ENCODE measurements at places on chromosomes 11 and 22.

DNA sequence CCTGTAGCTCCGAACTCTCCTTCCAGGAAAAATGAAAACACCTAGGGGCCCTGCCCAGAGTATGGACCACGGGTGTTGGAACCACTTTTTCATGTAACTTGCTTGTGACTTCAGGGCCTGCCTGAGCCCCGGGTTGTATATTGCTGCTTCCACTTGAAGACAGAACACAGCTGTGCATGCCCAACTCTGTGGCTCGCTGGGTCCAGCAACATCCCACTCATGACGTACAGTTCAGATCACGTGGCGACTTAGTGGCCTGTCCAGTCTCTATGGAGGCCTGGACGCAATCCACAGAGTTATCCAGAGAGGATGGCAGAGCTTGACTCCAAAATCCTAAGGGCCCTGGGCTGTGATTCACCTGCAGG lies 6.8 kb downstream of the C11orf21 start:
- no peak for DNase-seq

DNA sequence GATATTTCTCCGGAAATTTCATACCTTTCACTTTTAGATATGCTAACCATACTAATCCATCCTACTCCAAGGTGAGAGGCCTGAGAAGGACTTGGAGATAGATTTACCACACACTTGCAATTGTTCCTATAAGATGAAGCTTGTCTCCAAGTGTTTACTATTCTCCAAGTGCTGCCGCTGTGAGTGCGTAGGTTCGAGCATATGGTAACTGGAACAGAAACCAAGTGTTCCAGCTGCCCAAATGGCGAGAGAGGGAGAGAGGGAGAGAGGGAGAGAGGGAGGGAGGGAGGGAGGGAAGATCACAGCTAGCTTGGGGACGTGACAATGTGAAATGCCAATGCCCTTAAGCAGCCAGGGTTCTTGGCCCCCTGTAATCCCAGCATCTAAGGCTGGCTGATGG lies 21.5 kb downstream of the ASCC2 start:
- DNase-seq: no peak

DNA sequence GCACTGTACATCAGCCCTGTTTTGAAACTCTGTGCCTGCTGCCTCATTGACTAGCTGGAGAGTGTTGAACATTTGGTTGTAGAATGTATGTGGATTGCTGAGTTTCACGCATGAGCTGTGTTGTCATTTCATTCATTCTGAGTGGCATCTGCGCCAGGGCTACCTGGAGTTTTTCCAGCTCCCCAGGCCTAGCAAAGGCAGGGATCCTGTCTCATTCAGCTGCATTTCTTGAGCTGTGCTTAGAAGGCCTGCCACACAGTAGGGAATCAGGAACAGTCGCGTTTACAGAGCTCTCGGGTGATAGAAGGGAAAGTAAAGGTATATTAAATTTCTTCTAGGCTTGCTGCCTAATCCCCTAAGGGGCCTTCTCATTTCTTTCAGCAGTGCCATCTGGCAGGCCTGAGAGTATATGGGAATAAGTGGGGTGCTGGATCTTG lies 44.3 kb downstream of the PTPRJ start:
- DNase-seq: no peak

GRCh38 chr11:67584881-67585873 lies 1.6 kb downstream of the GSTP1 start:
- no peak for DNase-seq

DNA sequence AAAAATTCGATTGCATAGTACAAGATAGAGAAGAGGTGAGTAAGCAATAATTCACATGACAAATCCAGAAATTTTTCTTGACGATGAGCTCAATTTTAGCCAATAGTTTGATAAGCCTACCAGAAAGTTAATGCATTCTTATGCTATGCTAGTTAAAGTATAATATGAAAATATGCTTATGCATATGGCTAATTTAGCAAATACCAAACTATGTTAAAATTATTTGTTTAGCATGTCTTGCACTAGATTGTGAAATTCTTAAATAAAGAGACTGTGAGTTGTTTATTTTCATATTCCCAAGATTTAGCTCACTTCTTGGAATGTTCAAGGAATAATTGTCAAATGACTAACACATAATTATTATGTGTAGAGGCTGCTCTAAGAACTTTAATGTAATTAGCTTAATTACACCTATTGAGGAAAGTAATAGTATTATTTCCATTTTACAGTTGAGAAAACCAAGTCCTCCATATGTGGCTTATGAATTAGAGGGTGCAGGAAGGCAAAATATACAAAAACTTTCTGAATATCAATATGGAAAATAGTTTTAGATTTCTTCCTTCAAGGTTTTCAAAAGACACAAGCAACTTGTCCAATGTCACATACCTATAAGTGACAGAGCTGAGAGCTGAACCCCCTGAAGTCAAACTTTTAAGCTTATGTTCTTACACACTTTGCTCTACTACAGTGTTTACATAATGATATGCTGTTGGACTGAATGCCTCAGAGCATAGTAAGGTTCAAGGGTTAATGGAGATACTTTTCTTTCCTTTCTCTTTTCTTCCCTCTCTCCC lies 45.9 kb upstream of the ARHGAP20 start:
- DNase-seq: no peak

- no peak for DNase-seq
These were observed 581.1 kb upstream of the ARHGAP42 start for GRCh38 chr11:100105982-100106358.

DNA sequence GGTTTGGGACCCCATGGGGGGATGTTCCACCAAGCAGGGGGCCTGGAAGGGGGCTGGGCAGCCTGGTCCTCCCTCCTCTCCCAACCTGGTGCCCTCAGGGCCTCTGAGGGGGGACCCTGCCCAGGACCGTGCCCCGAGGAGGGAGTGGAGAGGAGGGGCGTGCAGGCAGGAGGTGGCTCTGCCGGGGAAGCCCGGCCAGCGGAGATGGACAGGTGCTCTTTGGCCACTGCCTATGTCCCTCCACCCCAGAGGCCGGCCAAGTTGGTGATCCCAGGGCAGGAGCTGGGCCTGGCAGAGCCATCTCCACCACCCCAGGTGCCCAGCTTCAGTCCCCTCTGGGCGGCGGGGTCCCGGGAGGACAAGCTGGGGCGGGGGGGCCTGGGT lies 2.4 kb downstream of the MUC2 start:
- peak; percentile 1 for DNase-seq

DNA sequence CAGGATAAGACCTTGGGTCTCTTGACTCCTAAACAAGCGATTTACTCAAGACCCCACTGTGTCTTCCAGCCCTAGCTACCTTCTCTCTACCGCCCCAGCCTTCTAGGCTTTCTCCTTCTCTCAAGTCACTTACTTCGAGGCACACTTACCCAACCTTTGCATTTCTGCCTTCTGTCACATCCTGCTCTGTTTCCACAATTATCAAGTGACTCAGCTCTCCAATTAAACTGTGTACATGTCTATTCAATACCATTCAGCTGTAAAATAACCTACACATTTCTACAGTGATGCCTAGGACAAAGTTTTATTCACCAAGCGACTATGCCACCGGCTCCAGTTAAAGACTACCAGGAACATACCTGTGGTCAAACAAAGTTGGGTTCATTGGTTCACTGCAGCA lies 69.0 kb downstream of the LARGE1 start:
- DNase-seq: no peak

DNA sequence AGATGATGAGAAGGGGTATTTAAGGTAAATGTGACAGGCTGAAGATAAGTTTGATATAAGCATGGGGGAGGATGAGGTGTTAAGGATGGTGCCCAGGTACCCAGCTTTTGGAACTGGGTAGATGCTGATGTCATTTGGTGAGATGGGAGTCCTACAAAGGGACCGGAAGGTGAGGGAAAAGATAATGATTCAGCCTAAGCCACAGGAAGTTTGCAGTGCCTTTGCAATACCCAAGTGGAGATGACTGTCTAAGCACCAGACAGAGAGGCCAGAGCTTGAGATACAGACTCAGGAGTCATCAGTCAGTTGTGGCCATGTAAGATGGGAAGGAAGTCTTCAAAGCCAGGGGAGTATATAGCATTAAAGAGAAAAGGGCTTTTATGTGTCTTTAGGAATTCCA lies 30.0 kb upstream of the SMCO4 start:
- DNase-seq: no peak

DNA sequence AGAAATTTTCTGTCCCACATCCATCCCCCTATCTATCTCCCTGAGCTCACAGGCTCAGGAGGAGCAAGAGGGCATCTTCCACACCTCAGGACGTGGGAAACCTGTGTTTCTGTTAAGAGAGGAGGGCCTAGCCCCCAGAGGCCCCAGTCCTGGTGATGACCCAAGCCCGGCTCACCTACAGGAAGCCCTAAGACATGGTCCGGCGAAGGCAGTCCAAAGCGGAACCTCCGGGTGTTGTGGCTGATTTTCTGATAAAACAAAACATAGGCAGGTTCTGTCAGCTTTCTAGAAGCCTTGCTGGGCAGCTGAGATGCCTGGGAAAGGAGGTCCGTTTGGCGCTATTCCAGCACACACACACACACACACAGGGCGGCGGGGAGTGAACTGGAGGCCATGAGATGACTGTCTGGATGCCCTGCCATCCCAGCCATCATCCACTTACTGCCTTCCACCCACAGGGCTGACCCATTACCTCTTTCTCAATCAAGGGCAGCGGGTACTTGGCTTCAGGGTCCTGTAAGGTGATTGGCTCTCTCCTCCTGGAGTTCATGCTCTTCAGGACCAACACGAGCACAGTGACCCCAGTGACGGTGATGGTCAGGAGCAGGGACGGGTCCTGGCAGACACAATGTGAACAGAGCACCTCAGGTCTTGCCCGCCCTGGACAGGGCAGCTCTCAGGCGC lies 882 bp downstream of the CYB5R2 start:
- DNase-seq: no peak

DNA sequence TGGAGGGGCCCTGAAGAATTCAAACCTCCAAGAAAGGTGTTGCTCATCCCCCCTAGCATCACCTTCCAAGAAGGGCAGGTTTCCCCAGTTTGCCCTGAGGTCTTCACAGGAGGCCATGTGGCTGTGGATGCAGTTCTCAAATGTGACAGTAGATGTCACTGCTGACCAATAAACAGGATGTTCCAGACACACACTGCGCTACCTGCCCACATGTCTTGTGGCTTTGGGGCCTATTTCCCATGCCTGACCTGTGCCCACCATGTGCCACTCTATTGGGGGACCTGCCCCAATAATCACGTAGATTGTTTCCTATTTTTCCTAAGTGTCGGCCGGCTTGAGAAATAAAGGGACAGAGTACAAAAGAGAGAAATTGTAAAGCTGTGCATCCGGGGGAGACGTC lies 4.5 kb downstream of the GSTT2 start:
- DNase-seq: peak; percentile 21

DNA sequence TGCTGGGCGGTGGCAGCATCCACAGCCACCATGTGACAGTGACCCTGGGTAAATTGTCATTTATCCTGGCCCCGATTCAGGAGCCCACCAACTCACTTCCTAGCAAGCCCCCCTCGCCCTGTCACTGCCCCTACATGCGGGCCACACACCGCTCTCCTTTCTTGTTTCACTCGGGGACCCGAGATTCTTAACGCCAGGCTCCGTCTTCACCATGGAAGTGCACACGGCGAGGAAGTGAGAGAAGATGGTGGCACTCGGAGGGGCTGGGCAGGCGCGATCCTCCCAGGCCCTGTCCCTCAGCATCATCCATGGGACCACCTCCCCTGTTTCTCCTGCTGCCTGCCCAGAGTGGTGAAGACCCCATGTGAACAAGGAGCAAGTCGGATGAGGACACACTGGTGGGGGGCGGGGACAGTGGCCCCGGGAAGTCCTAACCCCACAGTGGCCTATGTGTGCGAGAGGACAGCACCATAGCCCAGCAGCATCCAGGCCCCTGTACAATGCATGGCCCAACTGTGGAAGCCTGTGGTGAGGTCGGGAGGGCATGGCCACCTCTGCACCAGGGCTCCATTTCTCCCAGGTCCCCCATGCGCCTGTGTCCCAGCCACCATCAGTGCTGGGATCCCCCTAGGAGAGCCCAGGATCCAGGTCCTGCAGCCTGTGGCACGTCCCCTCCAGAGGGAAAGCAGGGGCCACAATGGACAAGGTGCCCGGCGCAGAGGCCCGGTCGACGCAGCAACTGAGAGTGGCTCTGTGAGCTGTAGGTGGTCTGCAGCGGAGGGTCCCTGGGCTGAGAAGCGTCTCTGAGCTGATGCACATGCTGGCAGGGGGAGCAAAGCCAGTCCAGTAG lies 262.8 kb downstream of the BRD1 start:
- DNase-seq: no peak

GRCh38 chr22:47063071-47063509 lies 300.6 kb downstream of the TBC1D22A start:
- no peak for DNase-seq

DNA sequence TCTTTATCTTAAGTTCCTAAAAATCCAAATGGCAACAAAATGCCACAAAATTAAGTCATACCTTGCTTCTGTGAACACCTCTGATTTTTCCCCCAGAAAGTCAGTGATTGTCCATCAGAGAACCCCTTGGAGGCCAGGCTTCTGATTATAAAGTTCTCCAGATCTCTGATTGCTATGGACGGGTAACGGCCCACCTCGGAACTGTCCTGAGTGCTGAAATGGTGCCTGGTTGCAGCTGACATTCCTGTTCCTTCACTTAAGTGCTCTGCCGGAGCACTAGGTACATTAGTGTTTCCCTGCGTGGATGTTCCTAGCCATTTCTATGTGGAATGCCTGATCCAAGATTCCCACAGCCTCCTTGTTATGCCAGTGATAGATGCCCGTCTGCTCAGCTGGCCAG lies 85.0 kb downstream of the CHST1 start:
- DNase-seq: no peak

DNA sequence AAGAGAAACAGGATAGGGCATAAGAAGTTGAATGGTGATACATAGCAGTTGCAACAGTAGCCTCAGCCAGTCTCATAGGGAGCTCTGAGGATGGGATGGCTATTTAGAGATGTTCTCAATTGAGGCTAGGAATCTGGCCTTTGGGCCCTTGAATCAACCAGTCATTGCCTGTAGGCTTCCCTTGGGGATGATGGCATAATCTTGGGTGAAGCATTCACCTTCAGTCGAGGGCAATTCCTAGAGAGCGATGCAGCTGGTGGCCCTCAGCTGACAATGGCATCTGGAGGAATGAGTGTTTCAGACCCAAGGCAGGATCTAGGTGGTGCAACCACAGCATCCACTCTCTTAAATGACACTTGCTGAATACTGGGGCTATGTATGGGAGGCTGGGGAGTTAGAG lies 61.0 kb downstream of the CCDC81 start:
- DNase-seq: no peak

DNA sequence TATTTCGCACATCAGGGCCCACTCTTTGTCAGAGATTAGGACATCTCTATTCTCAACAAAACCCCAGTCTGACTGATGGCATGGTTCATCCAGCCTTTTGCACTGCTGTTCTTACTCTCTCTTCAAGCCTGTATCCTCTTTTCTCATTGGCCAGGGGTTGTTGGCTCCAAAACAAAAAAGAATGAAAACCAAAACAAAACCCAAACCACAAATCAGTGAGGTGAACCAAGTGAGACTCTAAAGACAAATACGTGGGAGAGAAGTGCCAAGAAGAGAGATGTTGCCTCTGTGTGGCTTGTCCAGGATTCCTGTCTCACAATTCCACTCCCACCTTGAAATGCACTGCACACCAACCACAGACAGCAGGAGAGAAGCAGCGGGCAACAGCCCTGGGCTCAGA lies 278.9 kb upstream of the NARS2 start:
- DNase-seq: no peak

GRCh38 chr11:100863080-100863581 lies 176.0 kb downstream of the ARHGAP42 start:
- no peak for DNase-seq

Data from T-helper 17 cell (primary cell).